Stimulated activated CD4-positive, alpha-beta T cell treated with anti-CD3 and anti-CD28 coated beads, Interleukin-1b, Interleukin-23, amount 100 ng/mL, for 24 hours (primary cell): ENCODE measurements at places on chromosomes 11 and 22.

DNA sequence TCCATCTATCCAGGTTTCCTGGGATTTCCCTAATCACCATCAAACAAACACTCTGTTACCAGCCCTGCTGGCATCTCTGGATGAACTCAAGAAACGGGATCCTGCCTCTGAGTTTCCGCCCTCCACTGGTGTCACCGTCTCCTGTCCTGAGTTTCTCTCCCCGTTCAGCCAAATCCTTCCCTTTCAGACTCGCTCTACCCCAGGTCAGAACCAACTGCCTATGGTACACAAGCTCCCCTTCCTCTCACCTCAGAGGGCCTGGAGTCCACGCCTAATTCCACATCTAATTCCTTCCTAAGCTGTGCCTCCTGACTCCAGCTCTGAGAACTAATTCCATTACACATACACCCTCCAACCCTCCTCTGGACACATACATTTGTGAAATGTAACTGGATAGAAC, 96.1 kb downstream of the SHANK2 start:
- DNase-seq: no peak

DNA sequence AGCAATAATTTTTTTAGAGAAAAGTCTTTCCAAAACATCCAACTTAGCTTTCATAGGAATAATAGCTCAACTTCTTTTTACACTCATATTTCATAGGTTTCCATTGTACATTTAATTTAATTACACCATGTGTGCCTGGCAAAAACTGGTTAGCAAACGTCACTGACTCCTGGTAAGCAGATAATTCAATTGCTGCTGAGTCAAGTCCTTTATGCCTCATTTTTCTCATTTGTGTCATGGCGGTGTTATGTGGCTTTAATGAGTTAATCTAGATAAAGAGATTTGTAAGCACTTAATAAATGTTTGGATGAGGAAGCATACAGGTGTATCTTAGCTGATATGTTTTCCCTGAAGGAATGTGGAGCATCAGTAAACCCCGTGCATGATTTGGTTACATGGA, 41.2 kb upstream of the PAK1 start:
- DNase-seq: no peak

GRCh38 chr11:85620256-85620655, 6.9 kb downstream of the DLG2 start:
- DNase-seq: no peak

DNA sequence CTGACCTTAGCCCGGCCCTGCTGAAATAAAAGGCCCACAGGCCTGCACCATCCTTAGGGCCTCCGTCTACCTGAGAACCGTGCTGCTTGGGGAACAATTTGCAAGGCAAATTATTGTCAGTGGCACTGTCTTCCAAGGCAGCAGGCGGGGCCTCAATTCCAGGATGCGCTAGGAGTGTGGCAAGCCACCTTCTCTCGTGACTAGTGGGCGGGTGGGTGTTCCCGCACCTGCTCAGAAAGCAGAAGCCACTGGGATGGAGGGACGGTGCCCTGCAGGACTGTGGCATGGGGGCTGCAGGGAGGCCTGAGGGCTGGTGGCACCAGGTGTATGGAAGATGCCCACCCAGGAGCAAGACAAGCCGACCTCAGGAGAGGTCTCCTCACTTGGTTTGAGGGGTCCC, 58.8 kb upstream of the TTLL12 start:
- DNase-seq: no peak

DNA sequence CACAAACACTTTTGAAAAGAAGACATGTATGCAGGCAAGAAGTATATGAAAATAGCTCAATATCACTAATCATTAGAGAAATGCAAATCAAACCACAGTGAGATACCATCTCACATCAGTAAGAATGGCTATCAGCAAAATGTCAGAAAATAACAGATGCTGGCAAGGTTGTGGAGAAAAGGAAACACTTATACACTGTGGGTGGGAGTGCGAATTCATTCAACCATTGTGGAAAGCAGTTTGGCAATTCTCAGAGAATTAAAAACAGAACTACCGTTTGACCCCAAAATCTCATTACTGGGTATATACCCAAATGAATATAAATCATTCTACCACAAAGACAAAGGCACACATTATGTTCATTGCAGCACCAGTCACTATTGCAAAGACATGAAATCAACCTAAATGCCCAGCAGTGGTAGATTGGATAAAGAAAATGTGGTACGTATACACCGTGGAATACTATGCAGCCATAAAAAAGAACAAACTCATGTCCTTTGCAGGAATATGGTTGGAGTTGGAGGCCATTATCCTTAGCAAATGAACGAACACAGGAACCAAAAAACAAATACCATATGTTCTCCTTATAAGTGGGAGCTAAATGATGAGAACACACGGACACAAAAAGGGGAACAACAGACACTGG, 18.5 kb downstream of the MMP13 start:
- no peak for DNase-seq

DNA sequence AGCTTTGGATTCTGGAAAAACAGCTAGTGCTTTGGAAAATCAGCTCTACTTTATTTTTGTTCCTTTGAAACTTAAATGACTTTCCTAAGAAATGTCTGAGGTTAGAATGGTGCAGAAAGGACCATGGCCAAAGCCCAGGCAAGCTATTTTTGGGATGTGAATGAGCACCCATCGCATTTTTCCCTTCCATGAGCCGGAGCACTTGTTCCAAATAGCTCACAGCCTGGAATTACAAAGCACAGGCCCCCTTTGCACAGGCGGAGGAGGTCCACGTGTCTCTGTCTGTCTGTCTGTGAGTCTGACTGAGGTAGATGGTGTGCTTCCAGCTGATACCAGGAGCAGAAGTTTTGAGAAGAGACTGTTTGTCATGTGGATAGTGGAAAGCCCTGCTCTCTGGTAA, 50.7 kb downstream of the MICAL2 start:
- no peak for DNase-seq

DNA sequence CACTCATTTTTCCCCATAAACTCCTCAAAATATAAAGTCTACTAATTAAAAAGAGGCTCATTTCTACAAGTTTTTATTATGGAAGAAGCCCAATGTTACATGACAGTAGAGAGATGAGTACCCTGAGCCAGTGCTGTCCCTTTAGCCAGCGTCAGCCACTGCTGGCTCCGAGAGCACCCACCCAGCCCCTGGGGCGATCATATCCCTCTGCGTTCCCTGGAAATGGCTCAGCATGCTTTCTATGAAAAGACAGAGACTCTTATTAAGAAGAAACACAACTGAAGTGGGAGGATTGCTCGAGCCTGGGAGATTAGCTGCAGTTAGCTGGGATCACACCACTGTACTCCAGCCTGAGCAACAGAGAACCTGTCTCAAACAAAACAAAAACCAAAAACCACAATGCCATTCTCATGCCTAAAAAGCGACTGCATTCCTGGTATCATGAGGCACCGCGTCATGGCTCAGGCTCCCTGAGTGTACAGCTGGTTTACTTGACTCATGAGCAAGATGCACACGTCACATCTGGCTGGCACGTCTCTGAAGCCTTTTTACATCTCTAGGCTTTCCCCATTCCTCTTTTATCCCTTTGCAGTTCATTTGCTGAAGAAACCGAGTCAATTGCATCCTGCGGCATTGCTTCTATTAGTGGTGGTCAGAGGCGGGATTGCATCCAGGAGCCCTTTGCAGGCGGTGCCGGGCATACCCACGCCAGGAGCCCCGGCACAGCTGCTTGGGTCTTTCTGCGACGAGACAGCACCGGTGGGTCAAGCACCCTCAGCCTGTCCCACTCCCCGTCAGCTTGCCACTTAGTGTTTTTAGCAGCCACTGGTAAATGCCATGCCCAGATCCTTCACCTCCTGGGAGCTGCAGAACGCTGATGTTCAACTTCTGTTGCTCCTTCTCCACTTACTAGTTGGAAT, 119.9 kb downstream of the CTTN start:
- no peak for DNase-seq

DNA sequence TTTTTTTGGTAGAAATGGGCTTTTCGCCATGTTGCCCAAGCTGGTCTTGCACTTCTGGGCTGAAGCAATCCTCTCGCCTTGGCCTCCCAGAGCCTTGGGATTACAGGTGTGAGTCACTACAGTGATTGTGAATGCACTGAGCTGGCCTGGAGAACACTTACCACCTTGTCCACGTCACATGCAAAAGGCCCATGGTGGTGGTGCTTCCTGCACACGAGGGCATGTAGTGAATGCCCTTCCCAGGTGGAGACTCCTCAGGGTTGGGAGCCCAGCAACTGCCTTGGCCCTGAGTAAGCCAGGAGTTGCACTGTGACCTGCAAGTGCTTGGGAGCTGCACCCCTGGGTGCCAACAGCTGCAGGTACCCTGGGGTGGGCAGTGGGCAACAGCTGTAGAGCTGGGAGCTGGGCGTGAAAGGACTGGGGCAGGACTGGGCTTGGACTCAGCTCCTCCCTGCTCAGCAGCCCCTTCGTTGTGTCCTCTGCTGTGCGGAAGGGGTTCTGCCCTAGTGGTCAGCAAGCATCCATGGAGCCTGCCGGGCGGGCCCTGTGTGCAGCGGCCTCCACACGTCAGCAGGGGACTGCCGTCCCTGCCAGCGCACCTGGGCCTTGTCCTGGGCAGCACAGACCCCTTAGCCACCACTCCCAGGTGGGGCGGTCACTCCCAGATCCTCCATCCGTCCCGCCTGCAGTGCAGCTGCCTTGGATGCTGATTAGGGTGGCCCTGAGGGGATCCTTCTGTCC, 9.3 kb upstream of the ADORA2A start:
- no peak for DNase-seq

DNA sequence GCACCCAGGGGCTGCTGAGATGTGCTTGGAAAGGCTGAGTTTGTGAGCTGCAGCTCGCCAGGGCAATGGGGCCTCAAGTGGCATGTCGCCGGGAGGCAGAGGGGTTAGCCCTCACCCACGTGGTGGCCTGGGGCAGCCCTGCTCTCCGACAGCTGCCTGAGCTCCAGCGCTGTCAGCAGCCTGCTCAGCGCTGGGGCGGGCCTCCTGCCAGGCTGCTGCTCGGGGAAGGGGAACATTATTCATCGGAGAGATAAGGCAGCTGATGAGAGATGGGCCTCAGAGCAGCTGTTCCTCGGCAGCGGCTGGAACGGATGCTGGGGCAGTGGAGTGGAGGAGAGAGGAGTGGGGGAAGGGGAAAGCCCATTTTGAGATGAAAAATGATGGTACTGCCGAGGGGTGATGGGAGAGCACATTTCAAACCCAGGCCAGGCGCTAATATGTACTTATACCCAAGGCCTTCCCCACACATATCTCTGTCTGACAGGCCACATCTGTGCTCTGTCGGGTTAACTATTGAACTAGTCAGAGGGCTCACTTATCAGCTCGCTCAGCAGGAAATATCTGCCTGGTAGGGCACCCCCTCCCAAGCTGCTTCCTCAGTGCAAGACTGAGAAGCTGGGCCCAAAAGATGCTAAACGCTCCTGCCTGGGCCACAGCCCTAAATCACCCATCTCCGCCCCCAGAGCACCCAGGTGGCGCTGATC, 79.5 kb downstream of the TIMP3 start:
- peak; percentile 11 for DNase-seq

- no peak for DNase-seq
These were observed 33.4 kb upstream of the GLYATL1 start for GRCh38 chr11:58905721-58906547.

DNA sequence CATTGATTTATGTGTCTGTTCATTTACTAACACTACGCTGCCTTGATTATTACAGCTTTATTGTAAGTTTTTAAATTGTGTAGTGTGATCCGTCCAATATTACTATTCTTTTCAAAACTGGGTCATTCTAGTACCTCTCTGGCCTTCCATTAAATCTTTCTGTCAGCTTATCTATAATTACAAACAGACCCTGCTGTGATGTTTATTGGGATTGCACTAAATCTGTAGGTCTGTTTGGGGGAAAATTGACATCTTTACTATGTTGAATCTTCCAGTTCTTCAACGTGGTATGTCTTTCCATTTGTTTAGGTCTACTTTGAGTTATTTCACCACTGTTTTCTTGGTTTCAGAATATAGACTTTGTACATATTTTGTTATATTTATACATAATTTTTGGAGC, 15.6 kb downstream of the CABIN1 start:
- DNase-seq: no peak

GRCh38 chr11:91178366-91178765, 955.5 kb upstream of the CHORDC1 start:
- DNase-seq: no peak

GRCh38 chr22:41699264-41700107, at the start of gene MEI1:
TSS of gene MEI1 (plus strand) at chr22:41699503. CDS start at chr22:41699539, 36 bp downstream.
- peak; percentile 88 for DNase-seq

- no peak for DNase-seq
These were observed 27.1 kb downstream of the OSBP2 start for GRCh38 chr22:30721741-30722140.

DNA sequence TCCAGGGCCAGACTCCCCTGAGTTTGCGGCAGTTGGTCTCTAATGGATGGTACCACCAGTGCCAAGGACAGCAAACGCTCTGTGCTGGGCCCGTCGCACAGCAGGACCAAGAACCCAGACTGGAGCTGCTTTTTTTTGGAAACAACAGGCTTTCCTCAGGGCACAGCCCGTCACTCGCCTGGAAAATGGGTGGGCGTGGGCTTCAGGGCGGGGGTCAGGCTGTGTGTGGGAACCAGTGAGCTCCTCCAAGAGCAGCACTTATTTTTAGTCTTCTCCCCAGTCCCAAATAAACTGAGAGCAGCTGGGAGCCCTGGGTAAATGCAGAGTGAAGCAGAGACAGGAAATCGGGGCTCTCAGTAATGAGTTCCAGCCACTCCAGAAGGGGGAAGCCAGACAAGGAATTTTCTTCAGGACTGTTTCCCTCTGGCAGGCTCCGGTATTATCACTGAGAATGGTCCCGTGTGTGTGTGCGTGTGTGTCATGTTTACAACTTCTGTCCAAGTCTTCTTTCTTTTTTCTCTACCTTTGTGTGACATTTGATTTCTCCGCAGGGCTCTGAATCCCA, 63.0 kb downstream of the PPFIBP2 start:
- DNase-seq: no peak

GRCh38 chr22:17407643-17408042, 38.4 kb downstream of the CECR2 start:
- no peak for DNase-seq

- DNase-seq: no peak
These were observed 31.8 kb upstream of the APOBEC3A start for GRCh38 chr22:38925571-38926041.

DNA sequence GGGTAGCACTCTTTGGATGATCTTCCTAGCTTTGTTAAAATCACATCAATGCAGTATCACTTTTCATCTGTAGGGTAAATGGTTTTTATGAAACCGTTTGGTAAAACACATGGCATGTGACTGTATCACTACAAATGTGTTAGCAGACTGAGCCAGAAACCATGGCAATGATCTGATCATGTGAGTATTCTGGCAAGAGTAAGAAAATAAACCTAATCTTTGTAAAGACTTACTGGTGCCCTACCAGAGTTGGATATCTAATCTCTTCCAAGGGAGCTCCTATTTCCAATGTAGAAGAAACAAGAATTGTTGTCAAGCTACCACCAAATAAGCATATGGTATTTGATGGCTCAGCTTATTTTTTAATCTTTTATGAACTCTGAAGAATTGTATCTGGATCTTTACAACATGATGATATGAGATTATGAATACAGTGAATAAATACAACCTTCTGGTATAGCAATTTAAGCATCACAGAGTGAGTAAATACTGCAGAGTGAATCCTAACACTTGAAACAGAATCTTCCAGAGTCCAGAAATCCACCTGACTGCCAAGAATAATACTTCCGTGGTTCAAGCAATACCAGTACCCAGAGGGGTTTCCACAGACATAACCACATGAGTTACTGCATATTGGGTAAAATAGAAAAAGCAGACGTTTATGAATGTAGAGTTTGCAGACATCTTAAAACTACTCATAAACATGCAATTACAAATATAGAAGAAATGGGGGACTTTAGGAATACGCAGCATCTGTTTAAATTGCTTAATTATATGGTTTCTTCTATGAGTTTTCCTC, 238.8 kb downstream of the TTC28 start:
- DNase-seq: no peak
